ENCODE measurements at places on chromosomes 7 and 10. TPM values are rescaled to one million over a fixed set of nuclear protein-coding genes. Genes with fewer than 3 reads are reported as not detected.

The SYCE1 gene
- total RNA-seq, result 0.14 TPM

The AMPH gene
- total RNA-seq, result not detected

The PDE6C gene
- not detected for total RNA-seq

The PON1 gene
- not detected for total RNA-seq

The UPK3BL1 gene
- total RNA-seq, result 7.0 TPM

The FRMD4A gene
- 133 TPM for total RNA-seq

The ABCB1 gene
- 9.7 TPM for total RNA-seq

The ACBD7 gene
- total RNA-seq, result 1.7 TPM

The NKX6-2 gene
- not detected for total RNA-seq

The GNGT1 gene
- not detected for total RNA-seq

The OR13A1 gene
- not detected for total RNA-seq

The GTPBP4 gene
- 51.1 TPM for total RNA-seq

The CHN2 gene
- total RNA-seq, result not detected

The PAX2 gene
- not detected for total RNA-seq

The PKD2L1 gene
- not detected for total RNA-seq

The CALML5 gene
- total RNA-seq, result not detected

The PPP1R9A gene
- total RNA-seq, result 4.1 TPM

The MLXIPL gene
- not detected for total RNA-seq

The RTKN2 gene
- total RNA-seq, result 0.80 TPM
